ENCODE measurements at places on chromosomes 3 and 15.

GRCh38 chr3:43997316-43997715 is 244.4 kb upstream of the TOPAZ1 start:
- DNase-seq = no peak

DNA sequence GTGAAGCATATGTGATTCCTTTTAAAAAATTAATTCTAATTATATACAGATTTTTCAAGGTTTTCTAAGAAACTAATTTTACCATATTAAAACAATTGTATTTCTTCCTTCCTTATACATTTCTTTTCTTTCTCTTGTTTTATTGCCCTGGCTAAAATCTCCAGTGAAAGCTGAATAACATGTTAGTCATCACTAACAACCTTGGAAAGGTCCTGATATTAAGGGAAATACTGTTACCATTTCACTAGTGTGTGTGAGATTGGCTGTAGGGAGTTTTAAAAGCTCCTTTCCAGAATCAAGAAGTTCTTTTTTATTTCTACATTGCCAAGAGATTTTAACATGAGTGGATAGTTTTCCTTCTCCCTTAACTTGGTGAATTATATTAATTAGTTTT is 229.7 kb upstream of the EIF1B start:
- DNase-seq = no peak

DNA sequence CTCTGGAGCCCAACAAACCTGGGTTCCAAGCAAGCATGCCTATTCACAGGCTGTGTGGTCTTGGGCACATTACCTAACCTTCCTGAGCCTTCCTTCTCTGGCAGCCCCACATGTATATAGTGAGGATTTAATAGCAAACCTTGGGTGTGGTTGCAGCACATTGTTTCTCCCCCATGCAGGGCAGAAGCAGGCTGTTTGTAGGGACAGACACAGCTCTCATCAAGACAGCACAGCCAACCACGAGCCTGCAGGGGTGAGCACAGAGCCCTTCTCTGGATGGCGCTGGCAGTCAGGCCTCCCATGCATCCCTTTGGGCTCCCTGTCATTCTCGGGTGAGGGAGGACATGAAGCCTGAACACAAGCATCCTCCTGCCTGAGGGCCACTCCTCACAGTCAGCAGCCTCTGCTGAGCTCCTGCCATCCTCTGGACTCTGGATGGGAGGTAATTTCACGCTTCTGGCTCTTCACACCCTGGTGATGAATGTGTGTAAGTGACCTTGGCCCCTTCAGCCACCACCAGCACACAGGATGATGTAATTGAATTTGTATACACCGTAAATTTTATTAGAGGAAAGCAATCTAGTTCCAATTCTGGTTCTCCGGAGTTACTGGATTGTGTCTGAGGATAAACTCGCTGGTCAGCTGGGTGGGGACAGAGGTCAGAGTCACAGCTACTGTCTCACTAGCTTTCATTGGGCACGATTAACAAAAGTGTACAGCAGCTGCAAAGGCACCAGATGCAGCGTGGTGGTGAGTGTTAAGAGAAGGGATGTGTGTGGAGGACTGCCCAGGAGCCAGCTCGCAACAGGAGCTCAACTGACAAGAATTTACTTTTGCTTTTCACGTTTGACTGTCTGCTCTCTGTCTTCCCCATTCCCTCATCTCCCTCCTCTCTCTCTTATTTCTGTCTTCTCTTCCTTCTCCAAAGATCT is 118.1 kb downstream of the CLSTN2 start:
- no peak for DNase-seq

DNA sequence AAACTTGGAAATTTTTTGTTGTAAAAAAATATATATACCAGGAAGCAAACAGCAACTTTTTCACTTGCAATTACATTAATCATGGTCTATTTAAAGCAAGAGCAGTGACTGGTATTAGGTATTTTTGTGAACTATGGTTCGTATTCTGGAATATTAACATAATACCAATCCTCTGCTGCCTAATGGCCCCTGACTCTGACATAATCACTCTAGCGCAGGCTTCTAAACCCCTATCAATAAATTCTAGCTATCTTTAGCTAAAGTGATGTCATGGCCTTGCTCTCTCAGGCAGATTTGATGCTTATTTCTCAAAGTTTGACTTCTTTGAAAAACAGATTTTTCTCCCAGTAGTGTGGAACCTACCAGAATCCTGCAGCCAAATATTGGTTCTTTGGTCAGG is 808.3 kb downstream of the VGLL3 start:
- DNase-seq = no peak

Measured in fibroblast of gingiva (primary cell).